PC-9 (cell line): ENCODE measurements at places on chromosomes 3 and 15.
A peak's percentile ranks its signal among the peaks of the same experiment; 100 is the strongest.

DNA sequence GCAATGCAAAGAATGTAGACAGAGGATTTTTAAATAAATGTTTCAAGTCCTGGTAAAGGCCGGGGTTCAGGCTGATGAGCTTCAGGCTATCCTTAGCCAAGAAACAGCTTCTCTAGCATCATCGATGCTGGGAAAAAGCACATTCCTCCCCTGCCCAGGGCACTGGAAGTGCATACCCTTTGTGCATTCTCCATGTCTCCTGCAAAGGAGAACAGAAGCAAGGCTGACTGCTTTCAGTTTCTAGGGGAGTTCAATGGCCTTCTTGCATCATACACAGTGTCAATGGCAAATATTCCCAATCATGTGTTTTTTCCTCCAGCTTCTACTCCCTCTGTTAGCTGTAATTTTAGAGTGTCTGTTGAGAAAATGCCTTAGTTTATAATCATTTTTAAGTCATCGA is 59.9 kb downstream of the GPR176 start:
- DNase-seq = no peak

- no peak for DNase-seq
Observed at GRCh38 chr3:123054931-123055330, 11.9 kb upstream of the PDIA5 start.

GRCh38 chr3:184011230-184011876 is 6.3 kb downstream of the ABCC5 start:
- DNase-seq = peak; percentile 47

DNA sequence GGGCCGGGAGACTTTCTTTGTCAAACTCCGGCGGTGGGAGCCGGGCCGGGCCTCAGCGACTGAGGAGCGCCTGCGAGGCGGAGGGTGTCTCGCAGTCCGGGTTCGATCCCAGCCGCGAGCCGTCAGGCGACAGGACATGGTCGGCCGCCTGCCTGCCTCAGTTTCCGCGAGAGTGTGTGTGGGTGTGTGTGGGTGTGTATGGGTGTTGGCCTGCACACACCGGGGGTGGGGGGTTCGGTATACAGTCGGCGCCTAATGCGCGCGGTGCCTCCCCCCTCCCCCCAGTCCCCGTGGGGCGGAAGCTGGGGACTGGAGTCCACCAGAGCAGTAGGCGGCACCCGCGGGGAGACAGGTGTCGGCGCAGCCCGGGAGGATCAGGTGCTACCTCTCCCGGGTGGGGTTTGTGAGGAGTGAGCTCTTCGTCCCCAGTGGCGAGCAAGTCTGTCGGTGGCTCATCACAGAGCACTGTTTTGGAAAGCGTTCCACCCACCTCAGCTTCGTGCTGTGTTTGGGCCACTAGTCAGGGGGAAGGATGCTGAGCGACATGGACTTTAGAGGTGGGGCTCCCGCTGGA is 246.3 kb downstream of the GOLGA6L6 start:
- DNase-seq = no peak

- peak; percentile 89 for DNase-seq
Observed at GRCh38 chr3:44104668-44105321, 136.9 kb upstream of the TOPAZ1 start.

DNA sequence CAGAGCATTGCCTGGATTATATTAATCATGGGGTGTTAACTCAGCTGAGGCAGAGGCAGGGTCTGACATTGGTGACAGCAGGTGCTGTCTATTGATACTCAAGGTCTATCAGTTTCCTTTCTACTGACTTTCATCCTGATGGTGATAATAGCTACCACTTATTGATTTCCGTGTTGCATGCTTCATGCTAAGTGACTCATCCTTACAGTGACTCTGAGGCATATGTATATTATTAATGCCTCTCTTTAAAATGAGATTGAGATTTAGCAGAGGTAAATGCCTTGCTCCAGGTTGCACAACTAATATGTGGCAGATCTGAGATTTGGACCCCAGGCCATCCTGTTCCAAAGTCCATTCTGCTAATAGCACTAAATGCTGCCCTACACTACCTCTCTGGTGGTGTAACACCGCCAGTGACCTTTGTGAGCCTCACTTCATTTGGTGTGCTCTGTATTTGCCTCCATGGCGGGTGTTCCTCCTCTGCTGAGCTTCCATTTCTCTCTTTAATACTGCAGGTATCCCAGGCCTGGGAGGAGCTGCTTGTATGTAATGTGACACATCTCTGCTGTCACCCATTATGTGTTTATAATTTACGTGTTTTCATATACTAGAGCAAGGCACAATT is 50.4 kb downstream of the GPR171 start:
- no peak for DNase-seq
